ENCODE measurements at places on chromosomes 7 and 10.

- DNase-seq, result no peak
Measured at GRCh38 chr7:135745703-135746312, 2.8 kb downstream of the FAM180A start.

GRCh38 chr7:45071528-45071927, 17.2 kb downstream of the NACAD start:
- no peak for DNase-seq

DNA sequence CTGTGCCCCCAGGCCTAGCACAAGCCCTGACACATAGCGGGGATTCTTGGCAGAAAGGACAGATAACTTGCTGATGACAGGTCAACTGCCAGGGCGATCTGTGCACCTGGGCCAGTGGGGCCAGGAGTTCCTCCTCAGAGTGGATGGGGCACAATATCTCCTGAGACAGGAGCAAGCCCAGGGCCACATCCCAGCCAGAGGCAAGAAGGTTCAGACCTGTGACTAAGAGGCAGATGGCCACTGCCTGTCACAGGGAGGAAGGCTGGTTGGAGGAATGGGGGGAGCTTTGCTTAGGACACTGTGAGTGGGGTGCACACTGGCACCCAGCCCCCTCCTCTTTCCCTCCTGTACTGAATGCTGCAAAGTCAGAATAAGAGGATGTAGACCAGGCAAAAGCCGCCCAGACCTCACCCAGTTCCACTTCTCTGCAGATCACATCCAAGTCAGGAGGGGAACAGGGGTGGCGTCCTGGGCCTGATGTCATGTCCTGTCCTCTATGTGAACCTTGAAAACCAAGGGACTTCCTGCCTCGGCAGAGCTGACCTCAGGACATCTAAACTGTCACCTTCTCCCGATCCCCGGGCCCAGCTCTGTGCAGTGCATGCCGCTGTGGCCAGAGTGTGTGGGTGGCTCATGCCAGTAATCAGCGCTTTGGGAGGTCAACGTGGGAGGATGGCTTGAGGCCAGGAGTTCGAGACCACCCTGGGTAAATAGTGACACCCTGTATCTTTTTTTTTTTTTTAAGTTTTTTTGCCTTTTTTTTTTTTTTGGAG, 1.3 kb downstream of the GUSB start:
- no peak for DNase-seq

GRCh38 chr7:2688409-2689342, 674 bp downstream of the AMZ1 start:
- DNase-seq, result no peak

DNA sequence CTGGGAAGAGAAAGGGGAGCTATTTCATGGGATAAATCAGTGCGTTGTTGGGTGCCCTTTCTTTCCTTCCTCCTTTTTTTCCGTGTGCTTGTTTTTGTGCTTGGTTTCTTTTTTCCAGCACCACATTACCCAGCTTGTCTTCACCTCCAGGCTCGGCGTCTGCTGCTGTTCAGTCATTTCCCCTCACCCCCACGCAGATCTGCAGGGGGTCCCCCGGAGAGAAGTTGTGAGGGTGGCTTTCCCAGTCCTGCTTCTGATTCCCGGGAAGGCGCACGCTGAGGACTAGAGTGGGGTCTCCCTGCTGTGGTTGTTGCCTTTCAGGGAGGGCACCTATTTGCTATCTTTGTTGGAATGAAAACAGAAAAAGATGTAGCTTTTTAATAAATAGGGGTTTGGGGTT, 1.6 kb downstream of the CAMK1D start:
- DNase-seq, result no peak

DNA sequence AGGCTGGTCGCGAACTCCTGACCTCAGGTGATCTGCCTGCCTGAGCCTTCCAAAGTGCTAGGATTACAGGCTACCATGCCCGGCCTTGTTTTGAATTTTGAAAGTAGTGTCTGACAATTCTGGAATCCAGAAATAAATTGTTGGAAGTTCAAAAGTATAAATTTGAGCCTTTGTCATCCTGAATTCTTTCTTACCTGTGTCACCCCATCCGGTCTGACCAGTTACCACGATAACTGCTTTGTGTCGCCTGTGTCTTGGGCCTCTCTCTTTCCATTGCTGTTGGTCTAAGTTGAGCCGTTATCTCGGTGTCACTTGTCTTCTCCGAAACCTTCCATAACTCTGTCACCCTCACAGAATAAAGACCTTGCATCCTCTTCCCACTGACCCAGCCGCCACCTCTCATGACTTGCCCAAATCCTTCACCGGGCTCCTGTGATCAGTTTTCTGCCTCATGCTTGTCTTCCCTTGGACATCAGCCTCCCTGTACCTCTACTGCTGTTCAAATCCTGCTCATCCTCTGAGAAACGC, 18.6 kb downstream of the CUL1 start:
- DNase-seq, result no peak

GRCh38 chr10:119693262-119693957, 32.4 kb upstream of the INPP5F start:
- DNase-seq, result no peak

DNA sequence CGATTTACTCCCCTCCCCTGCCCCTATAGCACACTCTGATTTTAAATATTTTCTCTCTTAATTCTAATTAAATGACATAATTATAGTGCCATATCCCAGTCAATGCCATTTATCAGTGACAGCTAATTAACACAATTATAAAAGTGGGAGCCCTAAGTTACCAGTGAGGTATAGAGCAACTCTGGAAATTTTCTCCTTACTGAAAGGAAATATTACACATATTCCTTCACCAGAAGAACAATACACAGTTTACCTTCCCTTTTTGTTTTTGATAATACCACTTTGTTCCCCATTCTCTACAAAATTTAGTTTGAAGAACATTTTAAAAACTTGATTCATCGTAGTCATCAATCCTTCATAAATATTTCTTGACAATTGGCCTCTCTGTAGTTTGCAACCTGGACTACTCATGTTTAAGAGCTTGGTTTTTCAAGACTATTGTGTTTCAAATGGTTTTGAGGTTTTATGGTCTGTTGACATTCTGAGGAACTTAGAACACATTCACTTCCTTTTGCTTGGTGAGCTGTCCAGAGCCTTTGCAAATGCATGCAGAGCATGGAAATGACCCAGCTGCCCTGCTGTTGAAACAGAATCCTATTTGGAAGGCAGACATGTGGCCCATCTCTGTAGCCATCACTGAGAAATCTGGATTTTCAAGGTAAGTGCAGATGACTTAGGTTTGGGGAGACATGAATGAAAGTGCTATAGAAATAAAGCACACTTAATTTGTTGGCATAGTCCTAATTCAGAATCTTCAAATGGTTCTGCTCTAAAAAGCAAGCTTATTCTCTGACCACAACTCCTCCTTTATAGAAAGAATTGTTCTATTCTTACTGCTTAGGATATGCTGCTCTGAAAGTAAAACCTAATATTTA, at the start of gene GPR141:
Gene GPR141, plus strand, starts transcription at position 521 of the 875 bp plus-strand sequence. CDS start 56,628 bp downstream, outside the sequence.
- no peak for DNase-seq

GRCh38 chr10:96587264-96588059, 650 bp upstream of the TM9SF3 start:
- no peak for DNase-seq

All from activated naive CD8-positive, alpha-beta T cell treated with anti-CD3 and anti-CD28 coated beads, Interleukin-2, amount 50 U/mL, for 16 hours (primary cell).